ENCODE measurements at places on chromosomes 5 and 9.

- DNase-seq = no peak
Measured at GRCh38 chr5:137935190-137935589, 45.9 kb downstream of the PKD2L2 start.

GRCh38 chr9:96188571-96188970, 113.4 kb downstream of the HSD17B3 start:
- no peak for DNase-seq

DNA sequence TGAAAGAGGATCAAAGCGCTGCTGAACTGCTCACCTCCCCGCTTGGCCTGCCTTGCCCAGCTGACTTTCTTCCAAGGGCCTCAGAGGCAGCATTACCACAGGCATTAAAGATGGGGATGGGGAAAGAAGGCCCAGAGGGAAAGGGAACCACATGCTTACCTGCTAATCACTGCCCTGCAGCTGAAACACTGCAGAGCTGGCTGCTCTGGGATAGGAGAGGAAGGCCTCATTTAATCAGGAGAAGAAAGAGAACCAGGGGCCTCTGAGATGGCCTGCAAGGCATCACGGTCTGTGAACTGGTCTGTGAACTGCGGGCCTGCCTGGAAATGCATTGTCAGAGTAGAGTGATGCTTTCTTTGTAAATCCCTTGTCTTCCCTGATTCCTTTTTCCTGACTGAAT, 44.8 kb downstream of the PTCD2 start:
- no peak for DNase-seq

GRCh38 chr9:4442806-4443205, 47.5 kb upstream of the SLC1A1 start:
- no peak for DNase-seq

DNA sequence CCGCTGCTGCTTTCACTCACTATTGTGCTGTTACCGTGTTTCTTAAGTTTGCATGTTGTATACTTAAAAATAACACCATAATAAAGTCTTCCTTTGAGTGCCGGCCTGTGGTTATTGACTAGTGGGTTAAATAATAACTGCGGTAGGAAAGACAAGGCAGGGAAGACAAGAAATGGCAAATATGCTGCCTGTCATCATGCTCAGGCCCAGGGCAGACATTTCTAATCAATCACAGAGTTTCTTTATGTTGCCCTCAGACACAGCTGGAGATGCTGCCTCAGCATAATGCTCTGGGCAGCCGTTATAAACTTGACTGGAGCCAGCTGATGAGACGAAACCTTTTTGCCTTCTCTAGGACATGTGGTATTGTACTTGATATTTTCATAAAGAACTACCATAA, 215.0 kb downstream of the GAPVD1 start:
- DNase-seq = no peak

- no peak for DNase-seq
Measured at GRCh38 chr9:32906213-32906612, 95.2 kb downstream of the APTX start.

GRCh38 chr5:157046041-157046440, 12.9 kb downstream of the HAVCR1 start:
- no peak for DNase-seq

- DNase-seq = no peak
Measured at GRCh38 chr9:82140471-82140870, 151.9 kb downstream of the SPATA31D1 start.

GRCh38 chr9:14179449-14179848, 134.5 kb downstream of the NFIB start:
- DNase-seq = no peak

- no peak for DNase-seq
Measured at GRCh38 chr5:39570403-39571027, 145.7 kb upstream of the DAB2 start.

GRCh38 chr5:145010834-145011233, 824.3 kb downstream of the PRELID2 start:
- DNase-seq = no peak

- no peak for DNase-seq
Measured at GRCh38 chr5:146068977-146069779, 36.2 kb downstream of the PLAC8L1 start.

DNA sequence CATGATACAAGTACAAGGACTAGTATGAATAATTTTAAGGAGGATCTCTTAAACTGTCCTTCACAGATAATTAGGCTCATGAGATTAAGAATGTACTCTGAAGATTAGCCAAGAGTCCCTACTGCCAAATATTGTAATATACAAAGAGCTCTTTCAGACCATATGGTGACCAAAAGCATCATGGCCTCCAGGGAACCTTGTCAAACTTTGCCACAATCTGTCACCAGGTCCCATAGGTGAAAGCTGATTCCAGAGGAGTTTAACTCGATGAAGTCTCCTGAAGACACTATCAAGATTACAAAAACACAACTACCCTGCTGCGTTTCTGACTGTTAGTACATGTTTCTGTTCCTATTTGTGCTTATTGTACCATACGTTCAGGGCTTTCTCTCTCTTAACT, 395.4 kb upstream of the ITGA1 start:
- DNase-seq = no peak

- peak; percentile 71 for DNase-seq
Measured at GRCh38 chr9:93003552-93004407, 54.7 kb upstream of the SUSD3 start.

- DNase-seq = no peak
Measured at GRCh38 chr5:36552651-36553393, 53.6 kb upstream of the SLC1A3 start.

DNA sequence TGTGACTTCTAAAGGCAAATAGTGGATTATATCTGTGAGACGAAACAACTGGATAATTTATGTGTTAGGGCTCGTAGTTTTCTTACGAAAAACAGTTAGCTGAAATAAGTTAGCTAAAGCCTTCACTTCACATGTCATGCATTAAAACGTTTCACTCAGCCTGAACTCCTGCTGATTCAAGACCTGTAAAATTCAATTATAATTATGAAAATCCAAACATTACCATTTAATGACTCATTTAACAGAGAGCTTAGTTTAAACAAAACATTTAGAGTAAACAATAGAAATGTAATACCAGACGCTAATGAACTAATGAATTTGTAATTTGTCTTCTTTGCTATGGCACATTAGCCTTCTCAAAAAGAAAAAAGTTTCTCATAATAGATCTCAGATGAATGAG, 1.7 kb downstream of the TAL2 start:
- no peak for DNase-seq

DNA sequence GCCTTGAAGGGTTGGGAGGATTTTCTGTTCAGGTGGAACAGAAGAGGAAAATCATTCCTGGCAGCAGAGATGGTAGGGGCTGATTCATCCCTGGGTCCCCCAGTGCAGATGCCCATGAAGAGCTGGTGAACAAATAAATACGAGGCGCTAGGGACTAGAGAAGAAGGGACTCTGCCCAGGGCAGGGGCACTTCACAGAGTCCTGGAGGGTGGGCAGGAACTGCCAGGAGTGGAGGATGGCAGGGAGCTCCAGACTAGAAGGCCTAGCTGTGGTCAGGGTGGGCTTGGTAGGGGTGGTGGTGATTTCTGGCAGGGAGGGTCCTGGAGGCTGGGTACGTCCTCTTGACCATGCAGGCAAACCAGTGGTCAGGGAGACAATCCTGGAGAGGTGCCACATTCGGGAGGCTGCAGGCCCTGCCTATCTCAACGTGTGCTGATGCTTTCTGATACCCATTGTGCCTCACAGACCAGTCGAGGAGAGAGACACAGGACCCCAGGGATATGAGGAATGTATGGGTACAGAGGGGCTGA, 69.9 kb downstream of the CRB2 start:
- no peak for DNase-seq

DNA sequence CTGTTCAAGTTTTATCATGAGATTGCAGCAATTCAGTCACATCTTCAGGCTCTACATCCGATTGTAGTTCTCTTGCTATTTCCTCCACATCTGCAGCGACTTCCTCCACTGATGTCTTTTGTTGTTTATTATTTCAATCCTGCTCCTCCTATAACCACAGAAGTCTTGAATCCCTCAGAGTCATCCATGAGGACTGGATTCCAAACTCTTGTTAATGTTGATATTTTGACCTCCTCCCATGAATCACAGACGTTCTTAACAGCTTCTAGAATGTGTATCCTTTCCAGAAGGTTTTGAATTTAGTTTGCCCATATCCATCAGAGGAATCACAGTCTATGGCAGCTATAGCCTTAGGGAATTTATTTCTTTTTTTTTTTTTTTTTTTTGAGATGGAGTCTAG, 3.6 kb downstream of the FBXO38 start:
- DNase-seq = no peak

DNA sequence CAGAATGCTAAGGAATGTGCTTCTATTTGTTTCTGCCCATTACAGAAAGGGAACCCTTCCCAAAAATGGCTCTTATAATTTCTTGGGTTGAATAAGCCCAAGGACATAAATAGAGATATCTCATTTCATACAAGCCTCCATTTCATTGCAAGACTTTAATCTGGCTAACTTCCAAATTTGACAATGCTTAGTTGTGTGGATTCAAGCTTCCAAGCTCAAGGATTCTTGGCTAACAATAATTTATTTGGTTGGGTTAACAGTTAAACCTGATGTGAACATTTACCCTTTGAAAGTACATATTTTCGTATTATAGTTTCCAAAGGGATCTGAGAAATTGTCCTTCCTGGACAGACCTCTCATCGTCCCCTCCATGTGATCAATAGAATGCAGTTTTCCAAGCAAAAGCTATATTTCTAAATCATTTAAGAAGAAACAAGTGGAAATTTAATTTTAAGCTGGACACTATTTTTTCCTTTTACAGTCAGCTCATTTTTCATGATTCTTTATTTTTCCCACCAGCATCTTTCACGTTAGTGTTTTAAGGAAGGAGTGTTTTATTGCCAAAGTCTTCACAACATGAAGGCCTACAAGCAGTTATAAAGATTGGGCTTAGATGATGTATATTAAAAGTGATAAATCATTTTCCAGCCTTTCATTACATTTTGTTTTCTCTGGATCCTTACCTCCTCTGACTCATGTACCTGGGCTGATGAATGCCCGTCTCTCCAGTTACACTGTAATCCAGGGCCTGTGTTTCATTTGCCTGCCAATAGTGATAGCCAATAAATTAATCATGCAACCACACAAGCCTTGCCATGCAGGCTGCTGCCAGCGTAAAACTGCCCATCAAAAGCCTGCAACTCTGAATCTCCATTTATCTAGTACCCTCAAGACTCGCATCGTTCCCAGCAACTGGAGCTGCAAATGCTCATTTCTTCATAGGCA, 176.7 kb downstream of the NTRK2 start:
- DNase-seq = no peak

GRCh38 chr9:116238776-116239340, 85.3 kb downstream of the PAPPA start:
- no peak for DNase-seq

- no peak for DNase-seq
Measured at GRCh38 chr5:16727755-16728325, 111.0 kb upstream of the RETREG1 start.

DNA sequence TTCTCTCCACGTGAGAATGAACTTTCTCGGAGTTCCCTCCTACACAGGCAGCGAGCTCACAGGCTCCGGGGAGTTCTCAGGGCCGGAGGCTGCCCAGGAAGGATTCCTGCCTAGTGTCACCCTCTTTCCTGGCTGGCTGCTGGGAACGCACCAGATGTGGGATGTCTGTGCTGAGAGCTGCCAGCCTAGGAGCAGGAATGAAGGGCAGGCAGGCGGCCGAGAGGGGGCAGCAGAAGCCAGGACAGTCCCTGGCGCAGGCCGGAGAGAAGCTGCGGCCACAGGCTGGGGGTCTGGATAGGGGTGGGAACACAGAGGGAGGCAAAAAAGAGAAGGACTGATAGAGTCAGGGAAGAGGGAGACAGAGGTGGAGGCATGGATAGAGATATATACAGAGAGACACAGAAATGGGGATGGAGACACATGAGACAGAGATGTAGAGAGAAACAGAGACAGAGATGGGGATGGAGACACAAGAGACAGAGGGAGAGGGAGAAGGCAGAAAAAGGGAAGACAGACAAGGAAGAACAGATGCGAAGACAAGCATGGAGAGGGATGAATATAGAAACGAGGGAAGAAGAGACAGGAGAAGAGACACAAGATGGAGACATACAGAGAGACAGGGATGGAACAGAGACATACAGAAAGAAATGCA, 25.3 kb upstream of the ENHO start:
- DNase-seq = peak; percentile 41

DNA sequence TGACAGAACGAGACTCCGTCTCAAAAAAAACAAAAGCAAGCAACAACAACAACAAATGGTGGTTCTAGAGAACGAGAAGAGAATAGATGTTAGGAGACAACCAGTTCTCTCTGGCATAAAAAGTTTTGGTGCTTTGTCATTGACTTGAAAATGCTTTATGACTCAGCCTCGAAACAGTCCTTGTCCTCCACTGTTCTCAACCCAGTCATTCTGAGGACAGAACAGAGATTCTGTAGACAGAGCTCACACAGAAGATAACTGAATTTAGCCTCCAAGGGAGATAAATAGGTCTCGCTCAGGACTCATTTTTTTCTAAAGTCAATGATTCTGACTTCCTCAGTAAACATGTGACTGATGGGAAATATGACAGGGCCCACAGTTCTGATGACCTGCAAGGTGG, 76.0 kb upstream of the FSTL4 start:
- DNase-seq = no peak

DNA sequence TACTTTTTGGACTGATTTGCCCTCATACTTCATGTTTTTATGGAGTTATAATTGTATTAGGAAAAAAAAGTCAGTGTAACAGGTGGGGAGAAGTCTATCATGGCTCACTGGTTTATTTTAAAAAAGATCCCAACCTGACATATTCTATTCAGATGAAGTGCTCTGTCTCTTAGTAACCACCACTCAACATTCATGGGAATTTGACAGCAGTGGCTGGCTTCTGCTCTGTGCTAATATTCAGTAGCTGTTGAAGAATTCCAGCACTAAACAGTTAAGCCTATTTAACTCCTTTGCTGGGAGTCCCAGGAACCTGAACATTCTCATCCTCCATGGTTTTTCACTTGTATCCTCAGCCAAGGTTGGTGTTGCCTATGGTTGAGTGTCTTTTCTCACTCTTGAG, 23.1 kb downstream of the CMYA5 start:
- DNase-seq = no peak

GRCh38 chr5:151950706-151951105, 26.1 kb upstream of the GLRA1 start:
- DNase-seq = no peak

GRCh38 chr5:96146675-96147074, 185.0 kb upstream of the ELL2 start:
- no peak for DNase-seq

DNA sequence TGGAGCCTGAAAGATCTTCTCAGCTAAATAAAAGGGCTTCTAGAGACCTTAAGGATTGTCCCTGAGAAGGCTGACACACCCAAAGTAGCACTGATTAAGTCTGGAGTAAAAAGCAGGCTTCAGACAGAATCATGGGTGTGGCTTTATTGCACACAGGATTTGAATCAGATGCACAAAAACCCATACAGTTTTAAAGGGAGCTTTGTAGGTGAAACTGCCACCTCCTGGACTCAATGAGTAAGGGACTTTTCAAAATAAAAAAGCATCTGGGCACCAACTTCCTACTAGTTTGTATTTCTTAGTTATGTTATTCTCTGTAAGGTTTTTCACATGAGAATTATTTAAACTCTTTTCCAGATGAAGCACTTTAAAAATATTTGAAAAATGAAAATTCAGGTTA, 129.4 kb downstream of the EDIL3 start:
- no peak for DNase-seq

GRCh38 chr5:109868737-109869136, 179.0 kb downstream of the MAN2A1 start:
- no peak for DNase-seq

All from activated CD4-positive, alpha-beta T cell treated with anti-CD3 and anti-CD28 coated beads, Interleukin-2, amount 50 U/mL, for 48 hours (primary cell).